Lower leg skin (tissue), 4 donors: ENCODE measurements at places on chromosomes 11 and 22. TPM values are rescaled to one million over a fixed set of nuclear protein-coding genes. Genes with fewer than 3 reads are reported as not detected.

Gene ZDHHC13
- total RNA-seq = 50.5 TPM

Gene KCNJ11
- total RNA-seq = 2.0 TPM

Gene RASSF10
- 29.9 TPM for total RNA-seq

Gene HTR3A
- total RNA-seq = 0.15 TPM

Gene FREY1
- total RNA-seq = not detected

Gene SCO2
- 4.0 TPM for total RNA-seq

Gene NPAS4
- total RNA-seq = 0.19 TPM

Gene P2RY6
- 0.46 TPM for total RNA-seq

- DNase-seq = no peak
These were observed 146.5 kb downstream of the OPCML start for GRCh38 chr11:133385781-133386180.

GRCh38 chr11:20760811-20761210, 91.4 kb downstream of the NELL1 start:
- no peak for DNase-seq

DNA sequence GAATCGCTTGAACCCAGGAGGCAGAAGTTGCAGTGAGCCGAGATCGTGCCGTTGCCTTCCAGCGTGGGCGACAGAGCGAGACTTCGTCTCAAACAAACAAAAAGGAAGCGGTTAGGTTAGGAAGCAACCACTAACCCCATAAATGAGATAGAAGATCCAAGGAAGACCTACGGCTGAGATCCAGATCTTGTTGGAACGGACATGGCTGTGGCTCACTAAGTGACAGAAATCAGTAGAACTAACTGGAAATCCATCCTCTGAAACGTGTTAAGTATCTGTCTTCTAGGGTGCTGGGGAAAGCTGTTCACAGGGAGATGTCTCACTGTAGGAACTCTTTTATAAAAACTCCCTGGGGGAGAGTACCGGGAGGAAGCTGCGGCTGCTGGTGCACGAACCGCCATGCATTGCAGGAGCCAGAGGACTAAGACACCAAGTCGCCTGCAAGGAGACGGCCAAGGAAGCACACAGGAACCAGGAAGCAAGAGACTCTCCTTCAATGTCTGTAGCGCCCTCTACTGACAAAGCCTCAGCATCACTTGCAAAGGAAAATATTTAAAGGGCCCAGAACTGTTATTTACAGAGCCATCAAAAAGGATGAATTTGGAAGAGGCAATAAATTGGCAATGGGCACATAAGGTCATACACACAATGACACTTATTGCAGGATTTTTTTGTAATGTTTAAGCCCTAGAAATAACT, 16.9 kb upstream of the SPTY2D1 start:
- peak; percentile 76 for DNase-seq

- DNase-seq = no peak
These were observed 12.4 kb downstream of the GLYATL2 start for GRCh38 chr11:58832056-58832645.

- no peak for DNase-seq
These were observed 2.7 kb downstream of the CDC42BPG start for GRCh38 chr11:64841592-64842365.

DNA sequence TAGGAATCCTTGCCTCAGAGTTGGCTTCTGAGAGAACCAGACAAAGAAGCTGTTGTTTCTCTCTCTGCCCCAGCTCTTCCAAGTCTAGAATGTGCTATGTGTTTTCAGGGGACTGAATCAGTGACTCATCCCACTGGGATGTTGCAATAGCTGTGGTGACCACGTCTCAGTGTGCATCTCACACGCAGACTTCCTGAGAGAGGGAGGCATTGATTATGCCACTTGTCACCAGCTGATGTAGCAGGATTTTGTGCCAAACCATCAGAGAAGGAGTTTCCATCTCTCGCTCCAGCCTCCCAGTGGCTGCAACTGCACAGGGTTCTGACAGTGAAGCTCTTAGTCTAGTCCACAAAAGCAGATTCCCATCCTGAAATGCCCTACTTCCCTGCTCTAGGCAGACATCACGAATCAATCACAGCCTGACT, 455.8 kb downstream of the MIAT start:
- DNase-seq = peak; percentile 92

DNA sequence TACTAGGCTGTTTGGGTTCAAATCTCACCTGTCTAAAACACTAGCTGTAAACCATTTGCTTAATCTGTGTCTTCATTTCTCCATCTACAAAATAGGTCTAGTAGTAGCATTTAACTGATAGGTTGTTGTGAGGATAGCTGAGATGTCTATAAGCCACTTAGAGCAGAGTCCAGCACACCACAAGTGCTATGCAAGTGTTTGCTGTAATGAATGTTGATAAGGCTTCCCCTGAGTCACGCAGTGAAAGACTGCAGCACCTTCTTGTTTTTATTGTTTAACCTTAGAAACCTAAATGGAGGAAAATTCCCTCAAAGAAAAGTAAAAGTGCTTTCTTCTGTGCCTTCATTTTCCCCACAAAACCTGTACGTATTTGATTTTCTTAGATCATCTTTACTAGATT, 23.1 kb upstream of the LDHA start:
- no peak for DNase-seq

- DNase-seq = no peak
These were observed 23.5 kb downstream of the LARGE1 start for GRCh38 chr22:33896575-33897447.

DNA sequence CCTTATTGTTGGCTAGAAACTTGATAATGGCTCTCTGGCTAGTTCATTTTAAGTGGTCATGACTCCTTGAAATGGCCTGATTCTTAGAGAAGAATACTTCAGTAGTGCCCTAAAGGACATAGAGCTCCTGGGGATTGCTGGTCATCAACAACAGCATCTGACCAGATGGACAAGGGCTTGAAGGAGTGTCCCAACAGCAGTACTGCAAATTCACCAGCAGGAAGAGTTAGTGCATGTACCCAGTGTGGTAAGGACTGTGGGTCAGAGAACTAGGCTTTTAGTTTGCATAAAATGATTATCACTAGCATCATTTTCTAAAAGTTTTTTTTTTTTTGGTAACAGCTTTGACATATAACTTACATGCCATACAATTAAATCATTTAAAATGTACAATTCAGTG, 39.5 kb upstream of the CUL5 start:
- no peak for DNase-seq

GRCh38 chr11:110939471-110939870, 227.2 kb upstream of the ARHGAP20 start:
- DNase-seq = no peak

DNA sequence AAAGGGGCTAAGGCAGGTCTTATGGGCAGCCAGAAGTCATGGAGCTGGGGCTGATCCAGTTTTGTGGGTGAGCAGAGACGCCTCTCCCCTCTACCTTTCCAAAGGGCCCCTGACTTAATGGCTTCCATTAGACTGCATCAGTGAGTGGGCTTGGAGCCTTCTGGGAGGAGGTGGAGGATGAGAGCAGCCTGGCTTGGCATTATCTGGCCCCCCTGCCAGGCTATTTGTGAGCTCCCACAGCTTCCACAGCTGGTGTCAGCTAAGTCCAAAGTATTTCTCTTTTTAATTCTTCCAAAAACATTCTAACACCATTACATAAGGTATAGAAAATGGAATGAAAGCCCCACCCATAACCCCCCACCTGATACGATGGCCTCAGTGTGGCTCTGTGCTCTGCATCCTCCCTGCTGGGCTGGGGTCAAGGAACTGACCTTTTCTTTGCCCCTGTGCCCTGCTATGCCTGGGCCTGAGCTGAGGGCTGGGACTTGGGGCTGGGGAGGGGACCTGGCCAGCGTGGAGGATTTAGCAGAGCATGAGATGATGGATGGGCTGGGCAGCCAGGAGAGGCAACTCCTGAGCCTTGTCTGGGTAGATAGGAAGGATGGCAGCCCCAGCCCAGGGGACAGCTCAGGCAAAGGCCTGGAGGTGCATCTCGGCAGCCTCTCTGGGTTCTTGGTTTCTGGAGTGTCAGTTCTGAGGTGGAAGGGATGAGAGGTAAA, 4.0 kb downstream of the AIFM3 start:
- DNase-seq = no peak

GRCh38 chr11:128318856-128319474, 268.4 kb downstream of the ETS1 start:
- no peak for DNase-seq

GRCh38 chr11:6602096-6602940, 1.1 kb downstream of the RRP8 start:
- peak; percentile 42 for DNase-seq

GRCh38 chr11:45155627-45156180, 9.3 kb downstream of the PRDM11 start:
- DNase-seq = no peak

- DNase-seq = peak; percentile 74
These were observed 108.7 kb upstream of the PITPNB start for GRCh38 chr22:28027453-28028448.

DNA sequence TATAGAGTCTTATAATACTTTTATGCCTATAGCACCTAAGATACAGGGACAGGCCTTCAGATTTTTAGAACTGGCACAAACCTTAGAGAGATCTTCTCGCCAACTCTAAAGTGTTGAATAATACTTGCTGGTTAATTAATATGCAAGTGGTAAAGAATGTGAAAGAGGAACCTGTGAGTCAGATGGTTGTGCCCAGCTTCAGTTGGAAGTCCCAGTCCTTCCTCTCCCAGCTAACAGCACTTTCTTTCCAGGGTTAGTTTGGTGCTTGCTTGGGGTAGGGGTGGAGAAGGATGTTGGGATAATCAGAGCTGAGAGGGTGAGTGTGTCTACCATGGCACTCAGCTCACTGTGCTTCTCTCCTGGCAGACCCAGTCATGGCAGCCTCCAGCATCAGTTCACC, 4.9 kb upstream of the TMEM132A start:
- no peak for DNase-seq

- DNase-seq = no peak
These were observed 1.1 kb downstream of the RGL4 start for GRCh38 chr22:23691748-23692423.

GRCh38 chr11:94926698-94927237, 46.6 kb downstream of the CWC15 start:
- peak; percentile 74 for DNase-seq

GRCh38 chr22:19615867-19616581, 91.8 kb upstream of the CLDN5 start:
- no peak for DNase-seq

DNA sequence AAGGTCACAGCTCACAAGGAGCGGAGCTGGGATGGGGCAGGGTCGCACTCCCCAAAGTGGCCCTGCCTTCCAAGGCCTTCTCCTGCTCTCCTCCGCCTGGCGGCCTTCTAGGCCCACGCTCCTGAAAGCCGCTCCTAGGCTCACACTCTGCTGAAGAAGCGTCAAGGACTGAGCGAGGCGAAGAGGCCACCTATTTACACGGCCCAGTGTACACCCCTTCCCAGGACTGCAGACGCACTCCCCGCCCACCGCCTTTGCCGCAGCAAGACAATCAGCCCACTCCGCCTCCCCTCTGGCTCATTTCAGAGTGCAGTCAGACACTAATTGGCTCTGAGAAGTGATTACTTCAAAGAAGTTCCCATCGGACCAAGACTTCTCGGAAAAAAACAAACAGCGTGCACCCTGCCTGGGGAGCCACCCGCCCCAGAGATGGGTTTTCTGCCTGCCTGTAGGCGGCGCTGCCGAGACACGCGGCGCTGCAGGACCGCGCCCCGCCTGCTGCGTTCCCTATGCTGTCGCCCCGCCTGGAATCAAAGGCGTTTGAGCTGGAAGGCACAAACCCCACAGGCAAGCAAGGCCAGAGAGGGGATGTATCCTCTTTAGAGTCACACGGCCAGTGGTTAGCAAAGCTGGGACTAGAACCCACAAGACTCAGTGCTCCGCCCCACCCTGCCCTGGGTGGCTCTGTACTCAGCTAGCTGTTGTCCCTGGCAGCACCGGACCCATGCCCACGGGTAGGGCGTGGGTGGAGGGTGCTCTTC, 414.8 kb downstream of the BUD13 start:
- DNase-seq = no peak

GRCh38 chr11:36037031-36037430, 93.2 kb downstream of the LDLRAD3 start:
- no peak for DNase-seq

GRCh38 chr11:21614961-21615360, 577.9 kb upstream of the ANO5 start:
- DNase-seq = no peak

GRCh38 chr11:131474947-131475346, 104.5 kb downstream of the NTM start:
- DNase-seq = no peak

DNA sequence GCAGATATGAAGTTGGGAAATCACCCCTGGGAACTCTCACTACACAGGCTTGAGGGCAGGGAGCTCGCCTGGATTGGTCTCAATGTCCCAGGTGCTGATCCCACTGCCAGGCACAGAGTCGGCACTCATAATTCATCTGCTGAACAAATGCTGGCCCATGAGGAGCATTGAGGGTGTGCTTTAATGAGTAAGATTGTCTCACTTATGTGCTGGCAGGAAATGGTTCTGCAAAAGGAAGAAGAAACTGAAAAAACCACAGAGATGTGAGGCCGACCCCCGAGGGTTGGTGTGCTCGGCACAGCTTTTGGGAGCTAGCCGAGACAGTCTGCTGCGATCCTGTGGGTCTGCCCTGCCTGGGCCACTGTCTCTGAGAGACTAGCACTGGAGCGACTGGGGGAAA, 9.4 kb downstream of the PLAAT2 start:
- no peak for DNase-seq

DNA sequence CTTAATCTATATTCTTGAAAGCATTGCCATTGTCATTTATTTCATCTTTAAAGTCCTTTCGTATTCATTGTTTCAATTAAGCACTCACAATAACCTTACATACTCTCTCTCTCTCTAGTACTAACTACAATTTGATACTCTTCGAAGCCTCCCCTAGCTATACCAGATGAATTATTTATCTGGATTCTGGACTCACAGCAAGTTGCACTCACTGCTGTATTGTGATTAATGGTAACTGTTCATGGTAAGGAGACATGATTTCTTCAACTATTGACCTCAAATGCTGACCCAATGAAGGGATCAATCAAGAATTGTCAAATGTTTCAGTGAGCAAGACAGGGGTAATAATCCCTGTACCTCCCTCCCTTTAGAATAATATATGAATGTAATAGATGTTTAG, 6.0 kb upstream of the OR52B6 start:
- DNase-seq = no peak

DNA sequence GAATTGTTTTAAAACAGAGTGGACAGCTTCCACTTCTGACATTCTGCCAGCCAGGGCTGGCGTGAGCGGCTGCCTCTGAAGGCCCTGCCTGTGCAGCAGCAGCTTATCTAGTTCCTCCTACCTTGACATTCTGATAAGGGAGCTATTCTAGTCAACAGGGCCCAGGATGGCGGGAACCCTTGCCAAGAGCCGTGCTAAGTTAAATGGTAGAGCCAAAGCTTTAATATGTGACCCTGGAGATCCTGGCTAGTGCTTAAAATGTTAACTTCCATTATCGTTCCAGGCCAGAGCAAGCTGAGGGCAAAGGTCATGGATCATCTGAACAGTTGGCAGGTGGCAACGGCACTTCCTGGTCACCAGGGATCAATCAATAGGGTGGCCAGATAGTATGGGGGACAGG, 3.5 kb downstream of the KCNJ5 start:
- DNase-seq = no peak

DNA sequence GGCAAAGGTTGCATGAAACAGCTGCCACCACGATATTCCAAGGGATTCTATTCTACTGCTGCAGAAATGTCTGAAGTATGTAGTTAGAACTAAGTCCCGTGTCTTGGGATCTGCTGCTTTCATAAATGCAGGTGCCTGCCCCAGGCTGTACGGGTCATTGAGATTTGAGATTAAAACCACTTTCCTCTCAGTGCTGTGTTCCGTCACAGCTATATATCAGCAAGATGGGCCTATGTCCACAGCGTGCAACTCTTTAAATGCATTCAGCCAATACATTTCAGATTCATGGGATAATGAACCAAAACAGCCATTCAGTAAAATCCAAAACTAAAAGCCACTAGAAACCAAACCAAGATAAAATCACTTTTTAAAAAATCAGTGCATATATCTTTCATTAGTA, 107.3 kb upstream of the LUZP2 start:
- no peak for DNase-seq
